DND-41 (cell line): ENCODE measurements at places on chromosomes 4 and X.

DNA sequence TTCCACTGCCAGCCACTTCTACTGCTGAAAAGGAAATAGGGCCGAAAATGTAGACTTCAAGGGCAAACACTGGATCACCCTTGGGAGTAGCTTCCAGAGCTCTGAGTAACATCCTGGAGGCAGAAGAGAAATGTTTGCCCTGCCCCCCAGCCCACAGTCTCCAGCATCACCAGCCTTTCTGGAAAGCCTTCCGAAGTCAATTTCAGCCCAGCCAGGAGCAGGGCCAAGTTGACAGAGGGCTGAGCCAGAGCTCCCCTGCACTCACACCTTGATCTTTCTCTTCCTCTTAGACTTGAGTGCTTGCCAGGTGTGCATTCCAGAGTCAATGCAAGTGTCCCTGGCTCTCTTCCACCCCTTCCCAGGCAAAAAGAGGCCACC, 35.2 kb downstream of the SLC25A5 start:
- H3K4me3 ChIP-seq, result no peak overlapping the region
- H3K27ac ChIP-seq, result no peak overlapping the region
- H3K4me1 ChIP-seq, result no peaks in the 10 kb centered on the region

- no peak overlapping the region for H3K27ac ChIP-seq
- H3K4me1 ChIP-seq, result no peaks in the 10 kb centered on the region
- no peak for DNase-seq
- no peaks in the 10 kb centered on the region for H3K36me3 ChIP-seq
- H3K4me3 ChIP-seq, result no peak overlapping the region
These were observed 225.8 kb downstream of the DMD start for GRCh38 chrX:32985544-32985943.

GRCh38 chrX:54695816-54696487, 102.1 kb downstream of the ITIH6 start:
- no peaks in the 10 kb centered on the region for H3K36me3 ChIP-seq
- H3K4me3 ChIP-seq, result no peak overlapping the region
- H3K27me3 ChIP-seq, result no peaks in the 10 kb centered on the region
- H3K4me1 ChIP-seq, result no peaks in the 10 kb centered on the region

DNA sequence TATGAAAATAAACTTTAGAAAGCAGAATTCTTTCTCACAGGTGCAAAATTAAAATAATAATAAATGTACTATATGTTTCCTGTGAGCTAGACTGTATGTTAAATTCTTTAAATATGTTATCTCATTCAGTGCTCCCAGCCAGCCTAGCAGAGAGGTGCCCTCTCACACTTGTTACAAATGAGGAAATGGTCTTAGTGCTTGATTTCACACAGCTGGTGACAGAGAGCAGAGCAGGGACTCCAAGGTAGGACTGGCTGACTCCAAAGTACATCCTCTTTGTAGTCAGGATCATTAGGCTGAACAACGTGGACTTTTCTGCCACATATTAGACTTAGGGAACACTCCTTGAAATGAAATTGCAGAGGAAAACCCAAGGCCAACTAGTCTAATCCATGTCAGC, 72.0 kb upstream of the HHIP start:
- H3K4me1 ChIP-seq, result peaks cover 20% of the 10 kb centered on the region
- H3K36me3 ChIP-seq, result no peaks in the 10 kb centered on the region
- H3K27me3 ChIP-seq, result no peaks in the 10 kb centered on the region
- no peak overlapping the region for H3K4me3 ChIP-seq
- no peak overlapping the region for H3K27ac ChIP-seq
